ENCODE measurements at places on chromosomes 6 and 20. TPM values are rescaled to one million over a fixed set of nuclear protein-coding genes. Genes with fewer than 3 reads are reported as not detected.
A peak's percentile ranks its signal among the peaks of the same experiment; 100 is the strongest.

- no peak for DNase-seq
Measured at GRCh38 chr6:143368426-143368825, 82.1 kb downstream of the ADAT2 start.

DNA sequence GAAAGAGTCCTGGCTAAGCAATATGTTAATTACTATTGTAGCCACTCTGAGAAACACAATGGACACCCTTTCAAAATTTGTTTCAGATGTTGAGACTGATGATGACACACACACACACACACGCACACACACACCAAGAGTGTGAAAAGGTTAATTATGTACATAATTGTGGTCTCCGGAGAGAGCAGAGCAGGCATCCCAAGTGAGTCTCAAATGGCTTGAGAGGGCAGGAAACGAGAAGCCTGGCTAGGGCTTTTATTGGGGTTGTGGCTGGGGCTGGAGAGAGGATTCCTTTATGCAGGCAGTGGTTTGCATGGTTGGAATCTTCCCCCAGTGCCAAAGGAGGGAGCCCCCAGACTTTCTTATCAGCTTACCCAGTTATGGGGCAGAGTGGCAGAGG, 38.2 kb upstream of the NKX2-4 start:
- DNase-seq: no peak

DNA sequence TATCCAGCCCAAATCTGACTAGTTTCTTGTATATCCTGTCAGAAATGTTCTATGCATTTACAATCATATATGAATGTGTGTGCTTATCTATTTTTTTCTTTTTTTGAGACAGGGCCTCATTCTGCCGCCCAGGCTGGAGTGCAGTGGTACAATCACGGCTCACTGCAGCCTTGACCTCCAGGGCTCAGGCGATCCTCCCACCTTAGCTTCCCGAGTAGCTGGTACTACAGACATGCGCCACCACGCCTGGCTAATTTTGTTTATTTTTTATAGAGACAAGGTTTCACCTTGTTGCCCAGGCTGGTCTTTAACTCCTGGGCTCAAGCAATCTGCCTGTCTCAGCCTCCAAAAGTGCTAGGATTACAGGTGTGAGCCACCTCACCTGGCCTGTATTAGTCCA, 3.0 kb upstream of the RAB44 start:
- no peak for DNase-seq

DNA sequence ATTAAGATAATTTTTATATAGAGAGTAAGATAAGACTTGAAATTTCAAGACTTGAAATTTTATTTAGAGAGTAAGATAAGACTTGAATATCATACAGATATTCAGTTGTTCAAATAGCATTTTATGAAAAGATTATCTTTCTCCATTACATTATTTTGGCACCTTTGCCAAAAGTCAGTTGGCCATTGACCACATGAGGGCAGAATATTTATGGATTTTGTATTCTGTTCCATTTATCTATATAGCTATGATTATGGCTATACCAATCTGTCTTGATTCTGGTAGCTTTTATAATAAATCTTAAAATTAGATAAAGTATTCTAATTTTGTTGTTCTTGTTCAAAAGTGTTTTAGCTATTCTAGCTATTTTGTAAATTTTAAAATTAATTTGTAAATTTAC, 537.9 kb upstream of the GJE1 start:
- no peak for DNase-seq

DNA sequence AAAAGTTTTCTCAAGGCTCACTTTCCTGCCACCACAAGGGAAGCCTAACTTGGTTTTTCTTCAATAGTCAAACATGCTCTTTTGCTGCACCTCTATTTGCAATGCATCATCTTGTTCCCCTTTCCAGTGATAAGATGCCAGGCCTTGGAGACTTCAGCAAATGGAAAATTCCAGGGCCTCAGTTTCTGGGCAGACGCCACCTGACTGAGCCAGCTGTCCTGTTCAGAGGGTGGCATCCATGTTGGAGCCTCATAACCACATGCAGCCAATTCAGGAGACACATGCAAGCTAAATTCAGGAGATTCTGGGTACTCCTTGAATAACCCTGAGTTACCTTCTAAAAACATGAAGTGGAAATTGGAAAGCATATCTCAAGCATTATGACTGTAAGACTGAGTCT, 285.6 kb upstream of the RNF24 start:
- no peak for DNase-seq

GRCh38 chr6:101222007-101222406, 171.5 kb upstream of the GRIK2 start:
- no peak for DNase-seq

The AKAP12 gene
- 24.6 TPM for total RNA-seq

DNA sequence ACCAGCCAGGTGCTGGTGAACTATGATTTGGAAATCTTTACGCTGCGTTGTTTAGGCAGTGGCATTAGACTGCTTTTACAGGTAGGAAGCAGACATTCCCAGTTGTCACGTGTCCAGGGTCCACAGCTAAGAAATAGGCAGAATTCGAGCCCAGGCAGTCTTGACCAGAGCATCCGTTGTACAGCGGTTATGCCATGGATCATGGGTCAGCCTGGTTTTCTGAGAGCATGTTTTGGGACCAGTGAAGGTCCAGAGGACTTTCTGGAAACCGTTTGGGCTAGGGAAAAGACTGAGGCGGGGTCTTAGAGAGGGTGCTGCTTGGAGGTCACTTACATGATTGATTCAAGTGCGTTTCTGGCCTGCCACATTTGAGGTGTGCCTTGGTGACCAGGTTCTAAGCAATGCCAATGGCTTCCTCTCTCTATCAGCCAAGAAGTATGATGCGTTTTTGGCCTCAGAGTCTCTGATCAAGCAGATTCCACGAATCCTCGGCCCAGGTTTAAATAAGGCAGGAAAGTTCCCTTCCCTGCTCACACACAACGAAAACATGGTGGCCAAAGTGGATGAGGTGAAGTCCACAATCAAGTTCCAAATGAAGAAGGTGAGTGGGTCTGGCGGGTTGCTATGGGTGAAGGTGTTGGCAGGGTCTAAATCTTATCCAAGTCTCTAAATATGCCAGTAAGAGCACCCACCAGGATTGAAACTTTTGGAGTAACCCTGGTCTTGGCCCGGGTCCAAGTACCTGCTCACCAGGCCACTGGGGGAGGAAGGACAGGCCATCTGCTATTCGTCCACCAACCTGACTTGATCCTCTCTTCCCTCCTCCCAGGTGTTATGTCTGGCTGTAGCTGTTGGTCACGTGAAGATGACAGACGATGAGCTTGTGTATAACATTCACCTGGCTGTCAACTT, 1.8 kb downstream of the RPL10A start:
- DNase-seq: no peak

- DNase-seq: no peak
Measured at GRCh38 chr6:163754866-163755265, 340.3 kb downstream of the QKI start.

GRCh38 chr6:100724222-100724621, 156.9 kb downstream of the ASCC3 start:
- DNase-seq: peak; percentile 17

DNA sequence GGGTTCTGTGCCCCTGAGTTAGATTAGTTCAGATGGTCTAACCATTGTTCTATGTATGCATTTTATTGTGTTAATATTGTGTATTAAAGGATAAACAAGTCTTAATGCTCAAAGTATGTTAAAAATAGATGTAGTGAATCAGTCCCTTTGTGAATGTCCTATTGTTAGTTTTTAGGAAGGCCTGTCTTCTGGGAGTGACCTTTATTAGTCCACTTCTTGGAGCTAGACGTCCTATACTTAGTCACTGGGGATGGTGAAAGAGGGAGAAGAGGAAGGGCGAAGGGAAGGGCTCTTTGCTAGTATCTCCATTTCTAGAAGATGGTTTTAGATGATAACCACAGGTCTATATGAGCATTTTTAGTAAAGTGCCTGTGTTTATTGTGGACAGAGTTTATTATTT, 12.3 kb upstream of the HMGN4 start:
- DNase-seq: peak; percentile 30

The NQO2 gene
- 40.0 TPM for total RNA-seq

The KCNK5 gene
- total RNA-seq: 0.32 TPM

The FBXL4 gene
- total RNA-seq: 19.8 TPM

GRCh38 chr6:100376103-100376502, 88.6 kb downstream of the SIM1 start:
- DNase-seq: no peak
